ENCODE measurements at places on chromosomes 16 and 17.
A peak's percentile ranks its signal among the peaks of the same experiment; 100 is the strongest.

DNA sequence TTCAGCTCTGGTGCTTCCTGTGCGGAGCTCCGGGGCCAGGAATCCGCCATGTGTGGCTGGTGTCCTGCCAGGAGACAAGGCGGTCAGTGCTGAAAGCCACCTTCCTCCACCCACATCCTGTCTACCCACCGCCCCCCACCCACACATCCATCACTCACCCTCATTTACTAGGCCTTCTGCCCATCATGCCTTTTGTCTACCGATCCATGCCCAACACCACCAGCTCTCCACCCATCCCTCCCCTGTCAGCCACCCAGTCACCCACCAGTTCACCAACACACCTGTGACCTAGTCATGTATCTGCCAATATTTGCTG lies 241.4 kb downstream of the KATNIP start:
- no peak for DNase-seq

DNA sequence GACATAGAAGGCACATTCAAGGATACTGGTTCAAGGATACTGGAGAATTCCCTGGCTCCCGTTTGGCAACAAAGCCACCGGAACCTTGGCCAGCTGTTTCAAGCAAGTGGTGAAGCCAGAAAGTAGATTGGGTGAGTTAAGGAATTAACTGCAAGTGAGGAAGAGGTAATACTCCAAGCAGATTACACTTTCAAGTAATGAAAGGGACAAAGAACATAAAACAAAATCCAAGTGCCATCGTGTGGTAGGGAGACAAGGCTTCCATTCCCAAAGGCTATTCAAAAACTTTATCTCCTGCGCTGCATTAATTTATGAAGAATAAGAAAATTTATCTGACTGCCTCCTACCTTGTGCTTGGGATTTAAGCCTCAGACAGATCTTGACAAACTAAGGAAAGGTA lies 27.8 kb downstream of the XPO6 start:
- no peak for DNase-seq

DNA sequence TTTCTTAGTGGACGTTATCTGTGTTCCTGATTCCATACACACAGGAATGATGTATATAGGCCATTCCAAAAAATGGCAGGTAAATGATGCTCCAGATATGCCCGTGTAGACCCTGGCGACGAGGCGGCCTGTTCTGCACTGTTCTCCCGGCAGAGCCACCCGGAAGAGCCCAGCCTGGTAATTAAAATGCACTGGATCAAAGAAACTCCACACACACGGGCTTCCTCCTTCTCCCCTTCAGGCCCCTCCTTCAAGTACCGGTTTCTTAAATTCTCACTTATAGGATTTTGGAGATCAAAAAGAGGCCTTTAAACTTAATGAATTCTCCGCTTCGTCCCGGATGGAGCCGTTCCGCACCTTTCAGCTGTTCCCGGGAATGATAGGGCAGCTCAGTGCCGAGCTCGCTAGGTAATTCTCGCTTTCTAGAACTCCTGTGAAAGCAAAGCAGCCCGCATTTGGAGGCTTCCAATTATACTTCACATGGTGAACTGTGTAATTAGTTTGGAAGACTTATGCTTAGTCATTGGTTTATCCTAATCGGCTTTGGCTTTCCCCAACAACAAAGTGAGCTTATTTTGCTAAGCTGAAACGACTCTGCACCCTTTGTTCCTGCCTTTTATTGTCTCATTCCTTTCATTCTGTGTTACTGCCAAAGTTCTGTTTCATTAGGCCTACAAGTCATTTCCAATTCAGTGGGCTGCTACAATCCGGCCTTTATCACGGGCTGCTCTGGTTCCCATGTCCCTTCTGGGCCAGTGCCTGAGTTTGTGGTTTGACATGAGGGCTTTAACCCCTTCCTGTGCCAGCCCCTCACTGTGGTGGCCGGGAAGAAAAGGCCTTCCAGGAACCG lies 150.0 kb downstream of the MSI2 start:
- no peak for DNase-seq

DNA sequence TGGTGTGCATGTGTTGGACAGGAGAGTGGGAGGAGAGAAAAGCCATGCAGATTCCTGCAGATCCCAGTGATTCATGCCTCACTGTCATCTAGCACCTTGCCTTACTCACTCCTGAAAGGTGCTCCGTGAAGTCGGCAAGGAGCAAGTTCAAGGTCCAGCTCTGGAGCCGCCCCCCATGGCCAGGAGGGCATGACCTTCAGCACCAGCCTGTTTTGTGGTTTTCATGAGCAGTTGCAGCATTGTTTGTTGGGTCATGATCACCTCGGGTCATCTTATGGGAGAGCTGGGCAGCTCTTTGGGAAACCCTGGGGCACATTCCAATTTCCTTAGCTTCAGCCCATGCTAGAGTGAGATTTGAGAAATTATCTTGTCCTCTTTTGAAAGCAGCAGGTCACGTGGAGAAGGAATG lies 137.5 kb upstream of the IRX3 start:
- DNase-seq = no peak

GRCh38 chr16:16828913-16829398 lies 450.0 kb downstream of the NPIPA7 start:
- DNase-seq = no peak

GRCh38 chr16:82626791-82627261 lies at the start of gene CDH13:
Gene CDH13, plus strand, starts transcription at chr16:82626969.
- no peak for DNase-seq

DNA sequence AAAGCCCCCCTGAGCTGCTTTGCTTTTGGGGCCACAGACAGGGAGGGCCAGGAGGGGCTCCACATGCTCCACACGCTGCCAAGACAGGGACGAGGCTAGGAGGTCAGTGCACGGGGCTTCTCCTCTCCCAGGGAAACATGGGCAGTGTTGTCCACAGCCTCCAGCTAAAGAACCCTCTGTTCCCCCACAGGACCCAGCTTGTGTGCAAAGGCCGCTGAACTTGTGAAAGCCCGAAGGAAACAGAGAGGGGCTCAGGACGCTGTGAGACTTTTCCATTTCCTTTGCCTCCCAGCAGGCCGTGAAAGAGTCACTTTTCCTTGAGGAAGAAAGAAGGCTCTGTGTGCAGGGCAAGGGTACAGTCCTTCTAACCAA lies 9.7 kb downstream of the CDRT4 start:
- no peak for DNase-seq

GRCh38 chr17:15255713-15256454 lies 9.2 kb downstream of the PMP22 start:
- DNase-seq = no peak

- no peak for DNase-seq
Measured at GRCh38 chr16:11610580-11610979, 23.9 kb upstream of the LITAF start.

GRCh38 chr17:21242026-21242697 lies 11.0 kb downstream of the NATD1 start:
- DNase-seq = no peak

DNA sequence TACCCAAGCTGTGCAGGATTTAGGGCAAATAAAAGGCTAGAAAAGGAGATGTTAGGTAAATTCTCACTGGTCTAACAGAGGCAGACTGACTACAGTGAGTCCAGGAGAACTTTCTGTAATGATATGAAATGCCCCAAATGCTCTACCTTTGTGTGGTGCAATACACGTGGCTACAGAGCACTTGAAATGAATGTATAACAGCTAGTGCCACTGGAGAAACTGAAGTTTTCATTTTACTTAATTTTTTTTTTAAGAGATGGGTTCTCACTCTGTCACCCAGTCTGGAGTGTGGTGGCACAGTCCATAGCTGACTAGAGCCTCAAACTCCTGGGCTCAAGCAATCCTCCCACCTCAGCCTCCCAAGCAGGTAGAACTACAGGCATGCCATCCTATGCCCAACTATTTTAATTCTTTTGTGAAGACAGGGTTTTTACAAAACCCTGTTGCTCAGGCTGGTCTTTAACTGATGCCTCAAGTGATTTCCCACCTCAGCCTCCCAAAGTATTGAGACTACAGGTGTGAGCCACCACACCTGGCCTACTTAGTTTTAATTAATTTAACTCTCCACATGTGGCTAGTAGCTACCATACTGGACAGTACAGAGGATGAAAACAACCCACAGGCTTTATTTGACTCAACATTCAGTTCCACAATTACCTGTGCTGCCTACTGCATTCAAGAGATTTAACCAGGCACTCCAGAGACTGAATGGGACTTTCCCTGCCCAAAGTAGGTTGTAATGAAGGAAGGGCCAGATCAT lies 84.8 kb upstream of the PLEKHM1 start:
- DNase-seq = no peak

- no peak for DNase-seq
Measured at GRCh38 chr17:39175695-39176093, 9.7 kb upstream of the ARL5C start.

- DNase-seq = peak; percentile 55
Measured at GRCh38 chr17:2025220-2025621, at the start of gene RTN4RL1. Gene RTN4RL1, minus strand, starts transcription at chr17:2025334. Its CDS starts 469 bp downstream, at chr17:2024865.

DNA sequence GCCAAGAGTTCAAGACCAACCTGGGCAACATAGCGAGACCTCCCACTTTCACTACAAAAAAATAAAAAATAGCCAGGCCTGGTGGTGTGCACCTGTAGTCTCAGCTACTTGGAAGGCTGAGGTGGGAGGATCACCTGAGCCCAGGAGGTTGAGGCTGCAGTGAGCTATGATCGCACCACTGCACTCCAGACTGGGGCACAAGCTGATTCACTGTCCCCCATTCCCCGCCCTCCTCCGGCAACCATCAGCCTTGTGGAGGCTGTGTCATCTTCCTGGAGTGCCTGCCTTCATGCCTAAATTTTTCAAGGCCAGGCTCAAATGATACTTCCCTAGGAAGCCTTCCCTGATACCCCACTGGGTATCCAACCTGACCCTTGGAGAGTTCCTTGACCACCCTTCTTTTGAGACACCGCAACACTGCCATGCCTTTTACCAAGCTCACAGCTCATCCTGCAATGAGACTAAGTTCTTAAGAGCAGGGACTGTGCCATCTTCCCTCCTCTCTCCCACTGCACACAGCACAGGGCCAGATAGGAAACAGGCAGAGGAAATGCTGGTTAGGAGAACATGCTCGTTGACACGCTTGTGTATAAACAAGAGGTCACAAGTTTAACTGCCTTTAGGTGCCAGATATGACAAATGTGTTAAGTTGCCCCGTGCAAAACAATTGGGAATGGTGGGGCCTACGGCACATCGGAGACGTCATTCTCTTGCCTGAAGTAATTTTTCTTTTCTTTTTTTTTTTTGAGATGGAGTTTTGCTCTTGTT lies 3.9 kb upstream of the SRCAP start:
- no peak for DNase-seq

DNA sequence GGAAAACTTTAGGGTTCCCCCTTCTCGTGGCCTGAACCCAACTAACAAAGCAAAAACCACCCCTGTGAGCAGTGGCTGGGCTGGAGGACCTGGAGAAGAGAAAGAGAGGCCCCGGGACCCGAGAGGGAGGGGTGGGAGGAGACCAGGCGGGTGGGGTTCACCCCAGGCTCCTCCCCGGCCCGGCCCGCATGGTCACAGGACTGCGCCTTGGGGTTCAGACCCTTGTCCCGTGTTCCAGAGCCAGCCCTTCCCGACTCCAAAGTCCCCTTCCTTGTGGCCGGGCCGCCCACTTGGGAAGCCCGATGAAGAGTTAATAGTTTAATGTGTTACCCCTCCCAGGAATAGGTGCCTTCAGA lies 852 bp downstream of the MARVELD3 start:
- no peak for DNase-seq

- DNase-seq = no peak
Measured at GRCh38 chr16:67971111-67971510, 2.7 kb upstream of the SLC12A4 start.

DNA sequence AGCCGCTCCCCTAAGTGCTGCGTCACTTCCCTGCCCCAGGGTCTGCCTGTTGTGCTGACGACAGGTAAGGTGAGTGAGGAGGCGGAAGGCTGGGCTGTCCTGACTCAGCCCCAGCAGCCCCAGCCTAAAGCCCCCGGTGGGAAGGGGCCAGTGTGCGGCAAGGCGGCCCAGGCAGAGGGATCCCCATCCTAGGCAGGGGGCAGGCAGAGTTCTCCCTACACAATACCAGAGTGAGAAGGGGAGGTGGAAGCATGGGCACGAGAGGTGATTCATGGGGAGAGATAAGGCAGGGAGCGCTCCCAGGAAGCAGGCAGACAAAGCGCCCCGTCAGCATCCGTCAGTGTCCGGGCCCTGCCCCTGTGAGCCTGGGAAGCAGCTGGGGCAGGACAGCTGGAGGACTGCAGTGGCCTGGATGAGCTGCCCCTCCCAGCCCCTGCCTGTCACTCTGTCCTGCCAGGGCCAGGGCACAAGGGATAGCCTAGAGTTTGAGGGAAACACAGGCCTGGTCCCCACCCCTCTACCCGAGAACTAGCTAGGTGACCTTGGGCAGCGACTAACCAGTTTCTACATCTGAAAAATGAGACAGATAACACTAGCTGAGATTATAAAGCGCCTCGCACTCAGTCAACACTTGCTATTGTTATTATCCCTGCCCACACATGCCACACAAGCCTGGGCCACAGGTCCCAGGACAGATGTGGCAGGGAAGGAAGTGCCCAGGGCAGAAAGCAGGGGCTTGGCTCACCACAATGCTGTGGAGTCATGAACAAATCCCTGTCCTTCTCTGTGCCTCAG lies 3.8 kb downstream of the FAM83G start:
- DNase-seq = no peak

DNA sequence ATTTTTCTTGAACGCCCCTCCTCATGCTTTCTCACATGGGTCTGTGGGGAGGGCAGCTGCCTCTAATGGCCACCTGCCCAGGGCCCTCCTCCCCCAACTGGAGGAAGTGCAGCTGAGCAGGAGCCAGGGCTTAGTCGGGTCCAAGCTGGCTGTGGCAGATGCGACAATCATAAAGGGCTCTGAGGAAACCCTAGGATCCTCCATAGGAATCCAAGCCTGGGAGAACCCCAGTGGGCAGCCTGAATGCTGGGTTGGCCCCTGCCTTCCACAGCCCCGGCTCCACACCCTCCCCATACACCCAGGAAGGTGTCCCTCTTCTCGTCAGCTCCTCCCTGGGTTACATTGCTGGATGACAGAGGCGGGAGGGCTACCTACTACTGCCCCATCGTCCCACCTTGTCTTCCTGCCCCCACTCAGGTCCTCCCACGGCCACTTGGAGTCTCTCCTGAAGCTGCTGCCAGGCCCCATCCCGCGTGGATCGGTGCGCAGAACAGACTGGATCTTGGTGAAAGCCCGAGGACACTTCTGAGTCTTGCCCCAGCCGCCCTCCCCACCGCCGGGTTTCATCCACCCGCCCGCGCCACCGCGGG lies 15.6 kb upstream of the CBFB start:
- no peak for DNase-seq

GRCh38 chr17:17054636-17055035 lies 12.4 kb downstream of the MPRIP start:
- DNase-seq = no peak

Data from effector CD8-positive, alpha-beta T cell (primary cell).